ENCODE measurements at places on chromosomes 3 and 15. TPM values are rescaled to one million over a fixed set of nuclear protein-coding genes. Genes with fewer than 3 reads are reported as not detected.

DNA sequence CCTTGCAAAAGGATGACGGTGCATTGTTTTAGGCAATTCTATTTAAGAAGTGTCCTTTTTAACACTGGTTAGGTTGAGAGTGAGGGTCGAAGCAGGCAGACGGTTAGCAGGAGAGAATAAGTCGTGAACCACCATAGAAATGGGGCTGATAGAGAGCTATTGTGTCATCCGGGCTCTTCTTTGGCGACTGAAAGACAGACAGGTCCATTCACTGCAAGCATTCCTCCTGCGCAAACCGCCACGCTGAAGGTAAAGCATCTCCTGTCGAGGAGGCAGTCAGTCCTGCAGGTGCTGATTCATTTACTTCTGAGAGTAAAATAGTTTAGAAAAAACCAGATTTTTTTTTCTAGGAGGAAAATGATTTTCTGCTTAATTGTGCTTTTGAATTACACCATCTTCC, 1002.8 kb upstream of the NR2F2 start:
- no peak overlapping the region for H3K4me3 ChIP-seq
- no peak overlapping the region for H3K27ac ChIP-seq
- H3K36me3 ChIP-seq, result no peaks in the 10 kb centered on the region
- H3K27me3 ChIP-seq, result peaks cover 28% of the 10 kb centered on the region

- no peaks in the 10 kb centered on the region for H3K36me3 ChIP-seq
- no peak overlapping the region for H3K27ac ChIP-seq
- H3K4me3 ChIP-seq, result no peak overlapping the region
- DNase-seq, result no peak
- H3K4me1 ChIP-seq, result no peaks in the 10 kb centered on the region
- H3K27me3 ChIP-seq, result no peaks in the 10 kb centered on the region
These were observed 433.4 kb downstream of the PYDC2 start for GRCh38 chr3:191894406-191894805.

- no peak overlapping the region for H3K4me3 ChIP-seq
- H3K4me1 ChIP-seq, result no peaks in the 10 kb centered on the region
- no peaks in the 10 kb centered on the region for H3K27me3 ChIP-seq
- H3K36me3 ChIP-seq, result no peaks in the 10 kb centered on the region
- no peak for DNase-seq
- H3K27ac ChIP-seq, result no peak overlapping the region
These were observed 8.1 kb upstream of the OR5K1 start for GRCh38 chr3:98454929-98455328.

- no peak overlapping the region for H3K27ac ChIP-seq
- H3K4me3 ChIP-seq, result no peak overlapping the region
- no peaks in the 10 kb centered on the region for H3K4me1 ChIP-seq
- no peaks in the 10 kb centered on the region for H3K36me3 ChIP-seq
- no peak for DNase-seq
- H3K27me3 ChIP-seq, result no peaks in the 10 kb centered on the region
These were observed 9.0 kb upstream of the COPG1 start for GRCh38 chr3:129240436-129240835.

- no peak for DNase-seq
- H3K27me3 ChIP-seq, result no peaks in the 10 kb centered on the region
- H3K4me1 ChIP-seq, result peaks cover 15% of the 10 kb centered on the region
- no peak overlapping the region for H3K27ac ChIP-seq
- H3K4me3 ChIP-seq, result no peak overlapping the region
These were observed 44.8 kb downstream of the PXYLP1 start for GRCh38 chr3:141276398-141276797.

- H3K27me3 ChIP-seq, result no peaks in the 10 kb centered on the region
- no peak overlapping the region for H3K4me3 ChIP-seq
- H3K36me3 ChIP-seq, result no peaks in the 10 kb centered on the region
- no peak for DNase-seq
- no peaks in the 10 kb centered on the region for H3K4me1 ChIP-seq
These were observed 50.8 kb downstream of the CRYBG3 start for GRCh38 chr3:97872525-97873042.

FSIP1 gene
- total RNA-seq, result 0.76 TPM
